ENCODE measurements at places on chromosomes 2 and 18.

- DNase-seq, result peak; percentile 74
These were observed 1.2 kb upstream of the CHMP1B start for GRCh38 chr18:11849841-11850634.

DNA sequence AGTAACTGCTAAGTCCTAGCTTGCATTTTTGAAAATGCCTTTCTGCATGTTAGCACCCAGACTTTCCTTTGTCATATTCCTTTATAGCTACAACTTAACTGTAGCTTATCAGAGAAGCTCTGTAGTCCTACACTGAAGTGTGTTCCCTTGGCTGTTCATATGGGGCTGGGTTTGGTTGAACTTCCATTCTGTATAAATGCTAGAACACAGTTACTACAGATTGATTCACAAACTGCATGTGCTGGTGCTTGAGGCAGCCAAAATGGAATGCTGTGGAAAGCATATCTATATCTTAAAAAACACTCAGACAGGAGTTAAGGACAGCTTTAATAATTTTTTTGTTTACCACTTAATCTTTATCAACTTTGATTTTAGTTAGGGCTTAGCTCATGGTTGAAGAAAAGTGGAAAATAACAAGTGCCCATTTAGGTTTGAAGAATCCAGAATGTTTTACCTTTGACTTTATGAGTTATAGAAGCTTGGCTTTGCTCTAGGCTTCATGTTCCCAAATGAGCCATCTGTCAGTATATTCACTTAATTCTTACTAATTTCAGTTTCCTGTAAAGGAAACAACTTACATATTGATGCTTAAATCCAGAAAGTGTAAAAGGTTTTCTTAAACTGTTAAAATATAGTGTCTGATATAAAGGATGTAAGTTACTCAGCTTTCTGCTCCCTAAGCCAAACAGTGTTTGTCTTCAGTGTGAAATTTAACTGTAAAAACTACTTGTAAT is 148.9 kb downstream of the AGPS start:
- DNase-seq, result no peak

GRCh38 chr2:120840795-120841487 is 105.3 kb downstream of the GLI2 start:
- DNase-seq, result no peak

DNA sequence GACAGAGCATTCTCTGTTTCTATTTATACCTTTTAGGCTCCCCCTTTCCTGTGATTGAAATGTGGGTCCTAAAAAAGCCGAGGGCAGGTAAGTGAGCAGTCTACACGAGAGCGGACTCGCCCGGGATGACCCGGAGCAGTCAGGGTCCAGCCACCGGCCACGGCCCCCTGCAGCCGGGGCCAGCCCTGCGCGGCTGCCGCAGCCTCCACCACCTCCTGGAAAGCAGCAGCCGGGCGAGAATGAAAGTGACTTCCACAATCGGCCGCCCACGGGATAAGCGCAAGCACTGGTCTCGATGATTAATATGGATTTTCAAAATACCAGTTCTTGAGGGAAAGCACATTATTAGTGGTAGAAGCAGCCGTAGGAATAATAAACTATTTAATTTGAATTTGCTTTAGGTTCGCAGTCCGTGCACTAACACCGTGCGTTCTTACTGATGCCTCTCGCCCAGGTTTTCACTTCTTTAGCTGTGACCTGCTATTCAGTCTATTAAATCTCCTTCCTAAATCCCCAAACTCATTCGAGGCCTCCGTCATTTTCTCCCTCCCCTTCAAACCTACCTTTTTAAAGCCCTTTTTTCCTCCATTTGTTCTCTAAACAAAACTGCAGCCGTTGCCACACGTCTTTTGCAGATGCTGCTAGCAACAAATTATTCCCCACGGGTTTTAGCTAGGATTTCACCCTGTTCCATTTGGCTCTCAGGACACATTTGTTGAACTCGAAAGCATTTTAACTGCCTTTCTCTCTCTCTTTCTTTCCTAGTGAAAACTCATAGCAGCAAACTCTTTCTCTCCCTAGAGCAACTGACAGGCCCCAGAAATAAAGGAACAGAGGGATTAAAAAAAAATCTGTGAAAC is 1015.1 kb upstream of the PIK3C3 start:
- DNase-seq, result no peak

DNA sequence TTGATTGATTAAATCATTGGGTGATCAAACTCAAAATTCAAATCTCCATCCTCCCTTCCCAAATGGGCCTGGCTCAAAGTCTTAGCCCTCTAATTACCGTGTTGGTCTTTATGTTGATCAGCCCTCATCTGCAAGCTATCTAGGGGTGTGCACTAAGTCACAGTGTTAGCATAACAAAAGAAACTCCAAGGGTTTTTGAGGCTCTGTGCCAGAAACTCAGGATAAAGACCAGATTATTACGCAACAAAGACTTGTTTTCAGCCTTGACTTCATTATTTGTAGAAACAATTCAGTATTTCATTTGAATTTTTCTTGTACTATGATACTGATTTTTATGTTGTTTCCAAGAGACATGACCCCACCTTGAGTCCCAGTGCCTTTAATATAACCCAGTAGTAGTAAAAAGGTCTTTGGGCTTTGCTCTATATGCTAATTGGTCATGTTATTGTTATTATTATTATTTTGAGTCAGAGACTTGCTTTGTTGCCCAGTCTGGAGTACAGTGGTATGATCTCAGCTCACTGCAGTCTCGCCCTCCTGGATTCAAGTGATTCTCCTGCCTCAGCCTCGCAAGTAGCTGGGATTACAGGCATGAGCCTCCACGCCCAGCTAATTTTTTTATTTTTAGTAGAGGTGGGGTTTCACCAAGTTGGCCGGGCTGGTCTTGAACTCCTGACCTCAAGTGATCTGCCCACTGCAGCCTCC is 13.9 kb downstream of the PSMD14 start:
- DNase-seq, result no peak

- no peak for DNase-seq
These were observed 40.7 kb upstream of the TAF1B start for GRCh38 chr2:9802576-9802993.

- DNase-seq, result no peak
These were observed 124.1 kb downstream of the MMADHC start for GRCh38 chr2:149463328-149464002.

- no peak for DNase-seq
These were observed 5.6 kb upstream of the DNMT3A start for GRCh38 chr2:25347205-25347815.

DNA sequence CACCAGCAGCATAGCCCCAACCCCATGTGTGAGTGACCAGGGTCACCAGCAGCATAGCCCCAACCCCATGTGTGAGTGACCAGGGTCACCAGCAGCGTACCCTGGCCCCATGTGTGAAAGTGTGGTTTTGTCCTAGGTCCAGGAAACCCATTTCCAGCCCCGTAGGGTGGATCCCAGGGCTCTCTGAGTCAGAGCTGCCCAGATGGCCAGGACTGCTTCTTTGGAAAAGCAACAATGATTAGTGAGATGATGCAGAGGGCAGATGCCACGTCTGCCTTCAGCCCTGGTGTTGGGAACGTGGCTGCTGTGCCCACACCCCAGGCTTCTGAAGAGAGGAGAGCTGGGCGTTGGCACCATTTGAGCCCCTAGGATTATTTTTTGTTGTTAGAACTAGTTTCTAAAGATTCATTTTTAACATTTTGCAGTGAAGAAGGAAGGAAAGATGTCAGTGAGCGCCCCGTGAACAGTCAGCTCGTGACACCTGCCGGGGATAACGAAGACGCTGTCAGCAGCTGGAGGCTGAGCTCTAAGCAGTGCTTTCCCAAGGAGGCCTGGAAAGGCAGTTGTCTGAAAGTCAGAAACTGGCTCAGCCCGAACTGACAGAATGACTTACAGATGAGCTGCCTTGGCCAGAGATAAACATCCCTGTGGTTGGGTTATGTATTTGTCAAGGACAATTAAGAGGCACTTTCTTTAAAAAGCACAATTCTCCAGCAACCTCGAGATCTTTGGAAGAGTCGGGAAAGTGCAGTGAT is 32.1 kb upstream of the KCNG2 start:
- no peak for DNase-seq

GRCh38 chr2:185522472-185522871 is 216.1 kb upstream of the FSIP2 start:
- DNase-seq, result no peak

DNA sequence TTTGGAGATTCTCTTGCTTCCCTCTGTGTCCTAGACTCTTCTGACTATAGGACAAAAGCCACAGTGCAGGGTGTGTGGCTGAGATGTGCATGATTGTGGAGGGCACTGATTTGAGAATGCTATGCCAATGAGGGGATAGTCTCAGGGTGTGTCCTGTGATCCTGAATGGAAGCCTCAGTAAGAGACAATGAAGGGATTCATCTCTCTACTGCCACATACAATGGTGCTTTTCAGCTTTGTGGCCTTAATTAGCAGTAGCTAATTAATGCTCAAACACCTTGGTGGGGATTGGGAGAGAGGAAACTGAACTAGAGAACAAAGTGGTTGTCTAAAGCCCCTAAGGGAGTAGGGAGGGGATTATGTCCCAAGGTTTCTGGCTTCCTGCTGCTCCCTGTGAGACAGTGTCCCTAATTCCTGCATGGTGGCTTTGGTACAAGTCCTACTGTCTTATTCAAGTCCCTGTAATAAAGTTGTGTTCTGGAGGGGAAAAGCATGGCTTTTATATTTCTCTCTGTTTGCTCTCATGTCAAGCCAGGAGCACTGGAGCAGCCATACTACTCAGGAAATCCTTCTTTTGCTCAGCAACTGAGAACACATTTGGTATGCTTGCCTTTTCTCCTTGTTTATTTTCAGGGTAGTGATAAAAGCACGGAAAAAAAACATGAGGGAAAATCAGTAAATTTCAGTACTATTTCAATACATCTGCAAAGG is 415.2 kb upstream of the TCF4 start:
- no peak for DNase-seq

GRCh38 chr2:235223011-235223410 is 270.8 kb upstream of the AGAP1 start:
- no peak for DNase-seq

GRCh38 chr2:201986463-201986735 is 47.3 kb upstream of the FZD7 start:
- DNase-seq, result no peak

GRCh38 chr2:235106874-235107639 is 155.2 kb downstream of the SH3BP4 start:
- DNase-seq, result peak; percentile 46
